ENCODE measurements at places on chromosomes 6 and 20.

GRCh38 chr6:6834356-6835222 is 246.1 kb downstream of the LY86 start:
- no peak for DNase-seq

DNA sequence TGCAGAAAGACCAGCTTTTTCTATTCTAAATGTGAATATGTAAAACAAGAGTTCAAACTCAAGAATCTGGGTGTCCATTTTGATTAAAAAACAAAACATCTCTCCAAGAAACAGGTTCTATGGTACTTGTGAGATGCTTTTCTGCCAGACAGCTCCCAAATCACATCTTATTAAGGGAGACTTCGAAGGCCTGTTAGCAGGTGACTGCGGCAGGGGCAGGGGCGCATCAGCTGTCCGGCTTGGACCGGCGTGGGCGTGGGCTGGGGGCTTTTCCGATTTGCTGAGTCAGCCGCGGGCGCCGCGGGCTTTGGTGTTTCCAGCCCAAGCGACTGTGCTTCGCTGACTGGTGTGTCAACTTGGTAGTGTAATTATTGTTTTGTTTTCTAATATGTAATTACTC is 32.6 kb downstream of the TFAP2A start:
- DNase-seq = no peak

- DNase-seq = no peak
These were observed 14.4 kb upstream of the MLIP start for GRCh38 chr6:54096811-54097210.

DNA sequence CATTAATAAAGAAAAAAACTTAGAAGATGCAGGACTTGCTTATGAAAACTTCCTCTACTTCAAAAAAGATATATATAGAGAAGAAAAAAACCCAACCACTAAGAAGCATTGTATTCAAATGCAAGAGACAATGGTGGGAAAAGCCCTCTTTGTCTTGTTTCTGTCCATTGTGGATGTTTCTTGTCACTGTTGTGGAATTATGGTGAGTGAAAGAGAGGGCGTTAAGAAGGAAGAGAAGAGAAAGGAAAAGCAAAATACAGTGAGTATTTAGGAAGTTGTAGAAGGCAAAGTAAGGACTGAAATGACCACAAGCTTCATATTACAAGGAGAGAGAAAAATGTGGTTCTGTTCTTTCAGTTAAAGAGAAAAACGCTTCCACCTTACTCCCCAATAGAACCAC is 14.1 kb upstream of the THBD start:
- no peak for DNase-seq

DNA sequence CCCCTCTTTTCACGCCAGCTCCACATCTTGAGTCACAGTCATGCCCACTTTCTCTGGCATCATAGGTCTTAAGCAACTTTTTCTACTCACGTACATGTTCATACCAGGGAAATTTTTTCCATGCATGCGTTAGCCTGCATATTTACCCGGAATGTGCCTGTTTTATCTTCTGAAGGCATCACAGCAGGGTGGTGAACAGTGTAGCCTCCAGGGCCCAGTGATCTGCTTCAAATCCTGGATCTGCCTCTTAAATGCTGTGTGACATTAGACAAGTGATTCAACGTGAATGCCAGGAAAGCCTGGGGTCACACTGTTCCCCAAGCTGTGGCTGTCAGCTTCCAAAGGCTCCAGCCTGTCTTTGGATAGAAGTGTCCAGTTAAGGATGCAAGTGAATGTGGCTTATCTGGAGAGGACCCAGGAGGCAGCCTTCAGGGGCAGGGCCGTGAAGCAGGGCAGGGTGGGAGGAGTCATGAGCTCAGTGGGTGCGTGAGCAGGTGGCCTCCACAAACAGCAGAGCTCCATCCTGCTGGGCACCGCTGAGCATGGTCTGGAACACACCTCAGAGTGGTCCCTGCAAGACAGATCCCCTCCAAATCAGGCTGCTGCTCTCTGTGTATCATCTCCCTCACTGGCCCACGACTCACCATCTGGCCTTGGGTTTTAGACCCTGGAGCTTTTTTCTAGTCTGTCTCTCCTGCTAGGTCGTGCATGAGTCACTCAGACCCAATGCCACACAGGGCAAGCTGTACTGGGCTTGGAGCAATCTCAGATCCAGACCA is 30.4 kb upstream of the CD93 start:
- no peak for DNase-seq

GRCh38 chr20:64254571-64255360 is 782 bp upstream of the PCMTD2 start:
- no peak for DNase-seq

- no peak for DNase-seq
These were observed 5.7 kb downstream of the C20orf204 start for GRCh38 chr20:64041781-64042053.

GRCh38 chr6:73325656-73326055 is 28.4 kb downstream of the DPPA5 start:
- no peak for DNase-seq

DNA sequence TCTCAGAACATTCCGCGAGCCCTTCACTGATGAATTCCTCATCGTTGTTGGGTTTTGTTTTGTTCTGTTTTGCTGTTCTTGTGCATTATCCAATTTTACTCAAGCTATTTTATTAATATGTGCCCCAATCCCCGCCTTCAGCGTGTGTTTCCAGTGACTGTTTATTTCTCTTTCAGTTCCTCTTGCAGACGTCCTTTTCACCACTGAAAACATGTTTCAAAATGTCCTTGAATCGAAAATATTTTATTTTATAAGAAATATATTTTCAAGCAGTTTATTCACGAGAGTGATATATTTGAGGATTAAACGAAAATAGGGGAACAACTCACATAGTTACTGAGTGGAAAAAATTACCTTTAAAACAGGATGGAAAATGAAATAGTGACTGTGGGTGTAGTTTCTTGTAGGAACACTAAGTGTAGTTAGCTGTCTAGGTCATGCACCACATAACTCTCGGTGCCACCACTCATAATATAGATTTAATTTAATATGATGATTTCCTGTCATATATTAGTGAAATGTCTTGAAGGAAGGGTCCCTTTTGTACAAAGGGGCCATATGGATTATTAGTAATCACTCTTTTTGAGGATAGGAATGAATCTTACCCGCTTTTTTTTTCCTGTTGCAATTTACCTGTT is 45.3 kb upstream of the HDDC2 start:
- DNase-seq = no peak

DNA sequence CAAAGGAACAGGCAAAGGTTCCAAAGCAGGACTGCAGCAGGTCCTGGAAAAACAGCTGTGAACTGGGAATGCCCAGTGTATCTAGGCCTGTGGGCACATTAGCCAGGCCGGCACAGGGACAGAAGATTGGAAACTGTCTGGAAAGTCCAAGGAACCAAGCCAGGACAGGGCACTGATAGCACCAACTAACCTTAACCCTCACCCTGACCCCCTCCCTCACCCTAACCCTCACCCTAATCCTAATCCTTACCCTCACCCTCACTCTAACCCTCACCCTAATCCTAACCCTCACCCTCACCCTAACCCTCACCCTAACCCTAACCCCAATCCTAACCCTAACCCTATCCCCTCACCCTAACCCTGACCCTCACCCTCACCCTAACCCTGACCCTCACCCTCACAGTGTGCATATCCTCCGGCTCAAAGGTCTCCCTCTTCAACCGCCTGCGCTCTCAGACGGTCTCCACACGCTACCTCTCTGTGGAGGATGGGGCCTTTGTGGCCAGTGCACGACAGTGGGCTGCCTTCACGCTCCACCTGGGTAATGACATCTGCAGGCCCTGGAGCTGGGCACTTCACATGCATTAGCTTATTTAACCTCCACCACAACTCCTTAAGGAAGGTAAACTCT is 5.1 kb upstream of the MATN4 start:
- no peak for DNase-seq

DNA sequence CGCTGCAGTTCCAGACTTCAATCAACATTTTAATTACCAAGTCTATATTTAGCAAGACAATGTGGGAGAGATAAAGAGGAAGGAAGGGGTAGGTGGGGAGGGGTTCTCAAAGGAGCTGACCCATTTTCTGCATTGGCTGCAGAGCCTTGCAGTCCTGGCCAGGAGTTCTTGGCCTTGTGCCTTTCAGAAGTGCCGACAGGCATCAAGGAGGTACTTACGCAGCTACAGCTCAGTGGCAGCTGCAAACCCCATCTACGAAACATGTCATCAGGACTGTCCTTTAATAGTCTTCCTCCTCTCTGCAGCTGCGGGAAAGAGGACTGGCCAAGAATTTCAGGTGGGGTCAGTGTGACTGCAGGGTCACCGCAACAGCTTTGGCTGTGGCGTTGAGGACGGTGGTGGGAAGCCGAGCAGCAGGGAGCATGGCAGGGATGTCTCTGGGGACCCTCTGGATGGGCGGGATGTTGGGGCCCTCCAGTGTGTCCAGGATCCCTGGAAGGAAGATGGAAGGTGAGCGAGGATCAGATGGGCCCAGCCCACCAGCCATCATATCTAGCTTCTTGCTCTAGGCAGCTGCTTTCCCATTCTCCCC is 1.8 kb upstream of the LRRC73 start:
- DNase-seq = no peak

- no peak for DNase-seq
These were observed 7.4 kb downstream of the STK35 start for GRCh38 chr20:2108987-2109386.

DNA sequence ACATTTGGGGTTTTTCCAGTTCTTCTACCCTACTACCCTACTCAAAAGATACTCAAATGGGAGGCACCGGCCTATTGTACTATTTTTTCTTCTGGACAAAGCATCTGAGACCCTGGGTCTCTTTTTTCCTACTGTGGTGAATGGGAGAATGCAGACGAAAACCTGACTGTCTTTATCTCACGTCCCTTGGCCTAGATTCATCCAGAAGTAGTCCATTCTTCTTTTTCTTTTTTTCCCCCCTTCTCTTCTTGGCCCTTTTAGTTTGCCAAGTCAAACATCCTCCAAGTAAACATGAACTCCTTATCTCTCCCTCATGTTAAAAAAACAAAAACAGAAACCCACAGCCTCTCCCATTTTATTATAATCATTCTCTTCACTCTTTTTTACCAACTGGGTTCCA is 8.7 kb upstream of the ILRUN start:
- DNase-seq = no peak

DNA sequence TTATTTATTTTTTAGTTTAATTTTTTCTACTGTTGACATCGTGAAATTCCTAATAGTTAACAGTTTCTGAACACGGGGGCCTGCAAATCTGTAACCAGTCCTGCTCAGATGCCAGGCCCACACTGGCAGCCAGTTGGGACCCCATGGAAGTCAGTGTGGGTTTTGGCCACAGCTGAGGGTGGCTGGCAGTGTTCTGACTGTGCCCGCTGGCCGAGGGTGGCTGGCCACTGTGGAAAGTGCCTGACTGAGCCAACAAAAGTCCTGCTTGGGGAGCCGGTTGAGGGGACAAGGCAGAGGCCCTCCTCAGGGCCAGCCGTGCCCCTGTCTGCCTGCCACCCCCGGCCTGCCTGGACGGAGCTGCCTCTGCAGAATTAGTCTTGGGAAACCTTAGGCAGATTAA is 4.1 kb upstream of the PMEPA1 start:
- no peak for DNase-seq

DNA sequence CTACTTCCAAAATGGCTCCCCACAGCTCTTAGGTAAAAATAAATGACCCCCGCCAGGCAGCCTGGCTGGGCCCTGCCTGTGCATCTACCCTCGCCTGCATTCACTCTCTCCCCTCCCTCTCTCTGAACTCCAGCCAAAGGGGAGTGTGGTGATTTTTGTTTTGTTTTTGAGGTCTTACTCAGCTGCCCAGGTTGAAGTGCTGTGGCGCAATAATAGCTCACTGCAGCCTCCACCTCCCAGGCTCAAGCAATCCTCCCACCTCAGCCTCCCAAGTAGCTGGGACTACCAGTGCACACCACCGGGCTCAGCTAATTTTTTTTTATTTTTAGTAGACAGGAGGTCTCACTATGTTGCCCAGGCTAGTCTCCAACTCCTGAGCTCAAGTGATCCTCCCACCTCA is 15.8 kb downstream of the NFATC2 start:
- DNase-seq = no peak

- no peak for DNase-seq
These were observed 92.1 kb upstream of the NEDD9 start for GRCh38 chr6:11324453-11325015.
